Pancreas (tissue), 10 donors: ENCODE measurements at places on chromosomes 3 and 15.

DNA sequence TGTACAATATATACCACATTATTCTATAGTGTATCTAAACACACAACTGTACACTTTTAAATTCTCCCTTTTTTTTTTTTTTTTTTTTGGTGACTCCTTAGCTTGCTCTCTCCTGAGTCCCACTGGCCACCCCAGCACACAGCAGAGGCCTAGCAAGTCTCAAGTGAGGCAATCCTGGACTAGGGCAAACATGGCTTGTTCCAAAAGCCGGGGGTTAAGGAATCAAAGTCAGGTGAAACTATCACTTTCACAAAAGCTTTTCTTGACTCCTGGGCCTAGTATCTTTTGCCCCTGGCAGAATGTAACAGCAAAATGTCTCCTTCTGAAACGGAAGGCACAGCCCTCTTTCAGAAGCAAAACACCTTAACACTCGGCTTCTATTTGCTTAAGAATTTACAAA, 5.8 kb downstream of the EOMES start:
- no peak for DNase-seq

GRCh38 chr3:134965865-134966481, 170.9 kb downstream of the EPHB1 start:
- DNase-seq: no peak

- no peak for DNase-seq
Measured at GRCh38 chr3:174169736-174170135, 689.4 kb upstream of the NAALADL2 start.

GRCh38 chr3:193452338-193452737, 73.8 kb upstream of the ATP13A5 start:
- DNase-seq: no peak

- no peak for DNase-seq
Measured at GRCh38 chr3:52615166-52615565, 70.5 kb downstream of the PBRM1 start.

DNA sequence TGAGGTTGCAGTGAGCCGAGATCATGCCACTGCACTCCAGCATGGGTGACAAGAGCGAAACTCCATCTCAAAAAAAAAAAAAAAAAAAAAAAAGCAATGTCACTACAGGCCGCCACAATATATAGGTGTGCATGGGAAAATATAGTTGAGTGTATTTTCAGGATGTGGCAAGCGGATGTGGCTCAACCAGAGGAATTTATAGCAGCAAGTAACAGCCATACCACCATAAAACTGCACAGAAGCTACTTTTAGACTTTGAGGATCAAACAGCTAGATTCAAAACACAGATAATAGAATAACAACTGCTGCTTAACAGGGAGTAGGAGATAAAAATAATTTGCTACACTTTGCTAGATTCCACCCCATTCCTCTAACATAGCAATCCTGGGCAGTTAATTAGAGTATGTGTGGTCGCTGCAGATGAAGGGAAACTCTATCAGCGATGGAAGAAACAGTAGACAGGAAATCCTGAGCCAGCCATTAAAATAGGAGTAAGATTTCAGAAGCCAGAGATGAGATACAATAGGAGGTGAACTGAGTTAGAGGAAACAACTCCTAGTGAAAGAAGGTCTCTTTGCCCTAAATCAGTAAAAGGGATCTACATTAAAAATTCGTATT, 318.7 kb upstream of the STT3B start:
- DNase-seq: no peak

- no peak for DNase-seq
Measured at GRCh38 chr3:187742351-187743171, 2.7 kb downstream of the BCL6 start.
